ENCODE measurements at places on chromosomes 16 and 17.

DNA sequence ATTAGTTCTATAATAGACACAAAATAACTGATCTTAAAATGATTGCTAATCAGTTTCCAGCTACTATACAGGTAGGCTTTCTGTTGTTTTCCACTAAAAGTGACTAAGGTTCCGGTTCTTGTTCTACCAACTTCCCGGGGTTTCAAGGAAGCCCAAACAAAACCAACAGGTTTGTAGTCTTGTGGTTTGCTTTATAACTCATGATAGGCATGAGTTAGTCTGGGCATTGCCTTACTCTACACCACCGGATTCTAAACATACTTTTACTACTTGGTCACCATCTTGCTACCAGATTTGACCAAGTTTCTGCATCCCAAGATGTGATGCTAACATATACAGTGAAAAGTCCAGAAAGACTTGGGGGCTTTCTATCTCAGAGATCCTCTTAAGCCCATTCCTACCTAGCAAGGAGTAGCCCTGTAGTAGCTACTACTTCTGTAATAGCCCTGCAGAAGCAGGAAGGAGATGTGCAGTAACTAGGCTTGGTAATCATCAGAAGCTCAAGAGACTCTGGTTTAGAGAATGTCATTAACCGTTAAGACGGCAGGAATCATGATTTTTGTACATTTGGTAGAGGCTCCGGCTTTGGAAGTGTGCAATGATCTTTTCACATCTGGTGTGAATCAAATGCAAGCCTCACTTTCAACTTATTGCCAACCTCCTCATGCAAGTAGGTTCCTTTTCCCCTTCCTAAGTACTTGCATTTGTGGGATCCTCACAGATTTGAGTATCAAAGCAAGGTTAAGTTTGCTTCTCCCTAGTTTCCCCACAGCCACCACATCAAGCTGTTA lies 1.6 kb downstream of the FAM117A start:
- no peak for DNase-seq

- peak; percentile 69 for DNase-seq
These were observed 21.6 kb upstream of the SMPD3 start for GRCh38 chr16:68469796-68470460.

- DNase-seq: peak; percentile 61
These were observed 671.1 kb downstream of the WWOX start for GRCh38 chr16:78770353-78771091.

DNA sequence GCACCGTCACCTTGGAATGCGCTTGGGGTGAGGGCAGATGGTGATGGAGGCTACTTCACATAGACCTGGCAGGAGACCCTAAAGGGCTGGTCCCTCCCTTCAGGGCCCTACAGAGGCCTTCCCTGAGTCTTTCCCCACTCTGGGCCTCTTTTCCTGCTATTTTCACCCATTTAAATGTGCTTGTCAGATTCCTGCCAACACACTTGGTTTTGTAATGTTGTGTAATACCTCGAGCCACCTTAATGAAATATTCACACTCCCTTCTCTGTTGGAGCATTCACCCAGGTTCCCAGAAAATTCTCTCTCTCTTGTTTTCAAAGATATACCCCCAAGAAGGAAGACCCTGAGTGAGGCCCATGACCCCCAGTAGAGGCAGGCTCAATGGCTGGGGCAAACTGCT lies 456.6 kb upstream of the DYNLRB2 start:
- DNase-seq: no peak

GRCh38 chr17:19357351-19357750 lies 5.2 kb downstream of the B9D1 start:
- DNase-seq: no peak

DNA sequence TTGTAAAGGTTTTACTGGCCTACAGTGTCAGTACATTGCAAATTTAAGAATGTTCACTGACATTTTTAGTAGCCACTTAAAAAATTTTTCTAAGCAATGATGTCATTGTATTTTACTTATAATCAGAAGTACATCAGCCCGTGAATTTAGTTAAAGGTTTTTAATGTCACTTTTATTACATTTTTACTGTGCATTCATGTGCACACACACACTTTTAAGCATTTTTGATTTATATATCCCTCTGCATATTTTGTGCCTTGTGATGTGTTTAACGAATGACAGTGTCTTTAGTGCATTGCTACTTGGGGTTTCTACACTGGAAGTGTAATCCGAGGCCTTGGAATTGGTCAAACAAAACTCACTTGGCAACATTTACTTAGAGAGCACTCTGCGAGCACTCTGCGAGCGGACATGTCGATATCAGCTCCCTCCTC lies 190.4 kb downstream of the WWOX start:
- DNase-seq: no peak

DNA sequence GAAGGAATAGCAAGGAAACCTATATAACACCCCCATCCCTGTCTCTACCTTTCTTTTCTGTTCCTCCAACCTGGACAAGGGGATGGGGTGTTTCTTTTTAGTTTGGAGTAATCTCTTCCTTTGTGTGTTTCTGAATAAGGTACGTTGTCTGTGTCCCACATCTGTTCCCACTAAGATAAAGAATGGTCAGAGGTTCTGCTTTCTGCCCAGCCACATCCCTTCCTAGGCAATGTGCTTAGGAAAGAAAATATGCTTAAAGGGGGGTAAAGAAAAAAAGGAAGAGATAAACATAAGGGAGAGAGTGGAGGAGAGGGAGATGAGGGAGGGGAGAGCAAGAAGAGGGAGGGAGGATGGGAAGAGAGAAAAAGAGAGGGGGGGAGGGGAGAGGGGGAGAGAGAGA lies 35.1 kb downstream of the SLC6A2 start:
- DNase-seq: no peak

GRCh38 chr16:17463335-17463734 lies 7.4 kb downstream of the XYLT1 start:
- no peak for DNase-seq

GRCh38 chr16:6643080-6643686 lies 689.5 kb upstream of the RBFOX1 start:
- DNase-seq: peak; percentile 69

- no peak for DNase-seq
These were observed 133.6 kb downstream of the BANP start for GRCh38 chr16:88084881-88085280.

GRCh38 chr16:3400446-3400778 lies 392 bp downstream of the ZSCAN32 start:
- no peak for DNase-seq

DNA sequence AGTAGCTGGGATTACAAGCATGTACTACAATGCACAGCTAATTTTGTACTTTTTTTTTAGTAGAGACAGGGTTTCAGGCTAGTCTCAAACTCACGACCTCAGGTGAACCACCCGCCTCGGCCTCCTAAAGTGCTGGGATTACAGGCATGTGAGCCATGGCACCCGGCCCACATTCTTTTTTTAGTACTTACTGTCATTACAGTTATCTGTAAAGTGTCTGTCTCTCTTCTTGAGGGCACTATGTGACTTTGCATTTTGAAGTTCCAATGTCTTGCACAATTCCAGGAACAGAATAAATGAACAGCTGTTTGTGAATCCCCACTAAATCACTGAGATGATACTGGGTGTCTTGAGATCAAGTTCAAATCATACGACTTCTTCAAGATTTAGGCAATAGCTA lies 1540.3 kb downstream of the CDH11 start:
- DNase-seq: no peak

DNA sequence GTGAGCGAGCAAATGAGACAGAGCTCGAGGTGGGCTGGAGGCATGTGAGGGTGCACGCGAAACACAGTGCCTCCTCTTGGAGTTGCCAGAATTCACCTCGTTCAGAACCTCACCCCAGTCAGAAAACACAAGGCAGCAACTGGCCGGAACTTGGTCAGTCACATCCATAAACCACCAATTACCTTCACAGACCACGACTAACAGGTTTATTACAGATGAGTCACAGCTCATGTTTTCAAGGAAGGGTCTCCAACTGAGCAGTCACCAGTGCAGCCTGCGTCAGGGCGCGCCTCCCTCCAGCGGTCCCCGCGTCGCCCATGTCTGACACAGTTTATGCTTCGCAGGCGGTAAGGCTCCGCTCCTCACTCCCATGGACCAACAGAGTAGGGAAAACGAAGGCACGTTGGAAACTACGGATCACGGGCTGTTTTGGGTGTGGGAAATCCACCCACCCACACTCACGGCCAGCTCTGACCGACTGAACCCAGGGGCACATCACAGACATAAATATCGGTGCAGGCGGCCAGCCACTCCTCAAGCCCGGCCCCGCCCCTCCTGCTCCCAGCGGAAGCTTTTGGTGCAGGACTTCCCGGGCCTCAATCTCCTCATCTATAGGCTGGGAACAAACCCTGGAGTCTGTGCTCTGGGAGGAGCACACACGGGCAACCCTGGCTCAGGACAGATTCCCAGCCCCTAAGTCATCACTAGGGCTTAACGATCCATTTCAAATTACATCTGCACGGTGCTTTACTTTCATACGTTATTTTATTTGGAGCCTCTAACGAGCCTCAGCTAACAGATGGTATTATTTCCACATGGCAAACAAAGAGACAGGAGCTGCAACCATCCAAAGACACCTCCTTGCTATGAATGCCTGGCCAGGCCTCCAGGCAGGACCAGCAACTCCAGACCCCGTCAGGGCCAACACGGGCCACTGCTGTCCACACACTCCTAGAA lies 126.3 kb downstream of the ZNF778 start:
- DNase-seq: no peak

DNA sequence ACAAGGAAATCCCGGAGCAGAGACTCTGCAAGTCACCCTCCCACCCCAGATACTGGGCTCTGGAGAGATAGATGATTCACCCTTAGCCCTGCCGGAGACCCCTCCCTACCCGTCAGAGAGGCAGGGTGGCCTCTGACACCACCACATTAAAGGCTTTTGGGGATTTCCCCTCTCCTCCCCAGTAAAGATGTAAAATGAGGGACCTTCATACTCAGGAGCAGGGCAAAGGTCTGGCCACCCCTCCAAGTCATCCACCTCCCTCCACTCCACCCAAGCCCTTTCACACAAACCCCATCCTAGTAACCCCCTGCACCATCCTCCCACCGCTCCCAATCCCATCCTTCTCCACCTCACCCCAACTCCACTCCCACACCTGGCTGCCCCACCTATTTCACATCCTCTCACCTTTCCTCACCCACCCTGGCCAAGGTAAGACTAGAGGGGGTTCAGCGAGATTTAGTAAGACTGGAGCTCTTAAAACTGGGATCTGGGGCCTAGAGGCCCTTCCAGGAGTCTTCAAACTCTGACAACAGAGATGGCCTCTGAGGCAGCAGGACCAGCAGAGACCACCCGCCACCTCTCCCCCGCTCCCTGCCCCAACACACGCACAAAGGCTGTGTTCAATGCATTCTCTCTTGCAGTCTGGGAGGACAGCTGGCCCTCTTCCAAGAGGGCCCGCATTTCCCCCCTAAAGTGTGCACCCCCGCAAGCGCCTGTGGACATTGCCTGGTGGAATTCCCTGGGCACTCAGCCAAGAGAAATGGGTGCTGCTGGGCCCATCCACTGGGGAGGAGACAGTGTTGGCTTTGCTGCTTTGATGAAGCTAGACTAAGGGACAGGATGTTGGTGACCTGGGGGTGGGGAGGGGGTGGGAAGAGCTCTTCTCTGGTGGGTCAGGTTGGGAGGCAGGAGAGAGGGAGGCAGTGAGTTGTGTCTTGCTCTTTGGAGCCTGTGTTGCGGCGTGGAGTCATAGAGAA lies 1.1 kb downstream of the ABAT start:
- no peak for DNase-seq

DNA sequence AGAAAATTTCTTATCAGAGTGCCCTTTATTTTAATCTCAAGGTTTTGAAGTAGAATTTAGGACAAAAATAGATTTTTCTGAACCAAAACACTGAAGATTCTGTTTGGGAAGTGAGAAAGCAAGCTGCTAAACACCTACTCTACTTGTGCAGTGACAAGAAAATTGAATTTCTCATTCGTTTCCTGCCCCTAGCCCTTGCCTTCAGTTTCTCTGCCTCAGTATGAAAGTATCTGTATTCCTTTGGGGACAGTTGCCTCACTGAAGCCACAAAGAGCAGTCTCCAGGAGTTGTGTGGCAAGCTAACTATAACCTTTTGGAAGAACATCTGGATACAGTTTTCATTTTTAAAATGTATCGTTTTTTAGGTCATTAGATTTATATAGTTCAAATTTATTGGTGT lies 19.7 kb downstream of the MOSMO start:
- DNase-seq: no peak

DNA sequence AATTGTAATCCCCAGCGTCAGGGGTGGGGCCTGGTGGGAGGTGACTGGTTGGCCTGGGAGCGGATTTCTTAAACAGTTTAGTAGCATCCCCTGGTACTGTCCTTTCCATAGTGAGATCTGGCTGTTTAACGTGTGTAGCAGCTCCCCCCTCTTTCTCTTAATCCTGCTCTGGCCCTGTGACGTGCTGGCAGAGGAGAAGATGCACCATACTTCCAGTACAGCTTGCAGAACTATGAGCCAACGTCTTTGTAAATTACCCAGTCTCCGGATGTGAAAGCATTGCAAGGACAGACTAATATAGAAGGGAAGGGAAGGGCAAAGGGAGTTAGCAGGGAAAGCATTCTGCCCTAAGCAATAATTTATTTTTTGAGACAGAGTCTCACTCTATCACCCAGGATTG lies 83.9 kb downstream of the RMI2 start:
- no peak for DNase-seq

- no peak for DNase-seq
These were observed 13.8 kb downstream of the ARSG start for GRCh38 chr17:68305142-68305541.

DNA sequence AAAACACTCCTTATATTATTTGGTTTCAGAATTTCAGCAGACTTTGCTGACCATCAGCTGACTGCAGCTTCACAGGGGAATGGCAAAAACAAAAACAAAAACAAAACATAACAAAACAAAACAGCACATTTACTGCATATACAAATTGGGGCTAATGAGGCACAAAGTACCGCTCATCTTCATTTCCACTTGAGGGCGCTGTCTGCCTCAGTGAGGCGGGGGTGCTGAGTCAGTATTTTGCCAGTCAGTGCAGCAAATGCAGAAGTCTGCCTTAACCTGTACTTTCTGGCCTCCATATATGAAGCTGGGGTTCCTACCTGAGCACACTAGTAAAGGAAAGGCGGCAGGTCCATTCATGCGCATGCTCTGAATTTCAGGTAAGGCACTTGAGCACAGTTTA lies 13.5 kb upstream of the DYNLRB2 start:
- DNase-seq: peak; percentile 67

- no peak for DNase-seq
These were observed 56.5 kb downstream of the XPO6 start for GRCh38 chr16:28155293-28155692.

GRCh38 chr16:55274391-55274790 lies 49.6 kb upstream of the IRX6 start:
- no peak for DNase-seq

DNA sequence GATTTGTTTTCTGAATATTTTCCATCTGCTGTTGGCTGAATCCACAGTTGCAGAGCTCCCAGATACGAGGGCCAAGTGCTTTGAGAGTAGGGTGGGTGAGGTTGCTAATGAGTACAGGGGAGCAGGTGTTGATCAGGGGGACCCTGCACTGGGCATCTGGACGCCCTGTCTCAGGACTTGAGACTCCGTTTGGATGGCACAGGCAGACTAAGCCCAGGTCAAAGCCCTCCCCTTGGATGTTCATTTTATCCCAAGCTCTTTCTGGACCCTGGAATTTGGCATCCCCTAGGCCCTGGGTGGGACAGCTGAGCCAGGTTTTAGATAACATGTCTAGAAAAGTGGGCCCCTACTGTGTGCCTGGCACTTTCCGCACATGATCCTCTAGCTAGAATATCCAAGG lies 12.1 kb downstream of the USP6 start:
- DNase-seq: no peak

Data from RPMI8226 (cell line).